ENCODE measurements at places on chromosomes 6 and 20.

DNA sequence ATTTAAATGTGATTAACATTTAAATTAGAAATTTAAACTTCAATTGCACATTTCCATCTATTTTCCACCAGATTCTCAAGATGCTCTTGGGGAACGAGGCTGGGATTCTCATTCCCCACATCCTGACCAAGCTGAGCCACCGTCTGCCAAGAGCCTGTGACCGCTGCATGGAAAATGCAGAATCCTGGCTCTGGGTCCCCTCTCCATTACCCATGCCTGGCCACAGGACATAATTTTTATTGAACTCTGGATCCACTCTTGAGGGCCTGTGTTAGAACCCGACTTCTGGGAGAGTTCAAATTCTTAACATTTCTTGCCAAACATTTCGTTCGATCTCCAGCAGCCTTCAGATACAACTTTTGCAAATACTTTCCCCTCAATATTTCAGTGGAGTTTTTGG is 201.6 kb upstream of the SNX9 start:
- no peak for DNase-seq

GRCh38 chr6:82000551-82000950 is 247.0 kb downstream of the IBTK start:
- DNase-seq = no peak

DNA sequence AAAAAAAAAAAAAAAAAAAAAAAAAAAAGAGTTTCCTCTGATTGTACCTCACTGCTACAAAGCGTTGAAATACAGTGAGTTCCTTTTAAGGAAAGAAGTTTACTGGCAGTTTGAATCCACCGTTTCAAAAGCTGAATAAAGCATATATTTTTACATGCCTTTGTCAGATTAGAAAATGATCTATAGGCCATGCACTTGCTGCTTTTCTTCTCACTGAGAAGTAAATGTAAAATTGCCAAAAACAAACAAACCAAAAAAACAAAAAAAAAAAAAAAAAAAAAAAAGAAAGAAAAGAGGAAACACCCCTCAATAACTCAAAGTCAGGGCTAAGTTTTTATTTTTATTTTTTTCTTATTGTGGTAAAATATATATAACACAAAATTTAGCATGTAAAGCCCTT is 81.9 kb downstream of the LYRM4 start:
- no peak for DNase-seq

DNA sequence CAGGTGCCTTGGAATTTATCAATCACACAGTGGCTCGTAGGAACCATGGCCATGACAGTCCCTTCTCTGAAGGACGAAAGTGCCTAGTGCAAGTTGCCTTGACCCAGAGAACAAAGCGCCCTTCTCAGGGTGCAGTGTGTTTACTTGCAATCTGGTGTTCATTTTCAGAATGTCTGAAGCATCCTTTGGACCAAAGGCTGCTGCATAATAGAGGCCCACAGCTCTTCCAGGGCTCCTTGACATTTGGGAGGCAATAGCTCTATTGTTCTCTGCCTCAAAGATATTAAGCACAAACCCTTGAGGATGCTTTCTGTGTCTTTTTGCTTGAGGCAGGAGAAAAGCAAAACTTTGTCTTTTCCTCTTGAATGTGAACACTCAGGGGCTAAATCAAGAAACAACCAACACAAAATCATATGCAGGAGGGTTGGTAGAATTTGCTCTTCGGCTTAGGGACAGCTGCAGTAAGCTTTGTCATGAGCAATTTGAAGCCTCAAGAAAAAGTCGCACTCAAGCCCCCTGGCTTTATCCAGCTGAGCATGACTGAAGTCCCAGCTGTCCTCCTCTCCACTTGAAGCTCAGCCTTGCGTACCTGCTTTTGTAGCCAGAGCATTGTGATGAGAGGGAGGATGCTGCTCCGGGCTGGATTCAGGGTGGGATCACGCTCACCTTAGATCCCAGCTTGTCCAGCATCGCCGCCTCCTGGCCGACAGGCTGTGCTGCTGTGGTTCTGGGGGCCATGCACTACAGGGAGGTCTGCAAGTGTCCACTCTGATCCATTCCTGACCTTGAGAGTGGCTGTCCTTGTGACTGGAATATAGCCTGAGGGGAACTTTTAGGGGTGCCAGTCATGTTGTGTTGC is 495.4 kb downstream of the CDH26 start:
- no peak for DNase-seq

- no peak for DNase-seq
Measured at GRCh38 chr6:148494226-148494625, 151.6 kb downstream of the SASH1 start.

DNA sequence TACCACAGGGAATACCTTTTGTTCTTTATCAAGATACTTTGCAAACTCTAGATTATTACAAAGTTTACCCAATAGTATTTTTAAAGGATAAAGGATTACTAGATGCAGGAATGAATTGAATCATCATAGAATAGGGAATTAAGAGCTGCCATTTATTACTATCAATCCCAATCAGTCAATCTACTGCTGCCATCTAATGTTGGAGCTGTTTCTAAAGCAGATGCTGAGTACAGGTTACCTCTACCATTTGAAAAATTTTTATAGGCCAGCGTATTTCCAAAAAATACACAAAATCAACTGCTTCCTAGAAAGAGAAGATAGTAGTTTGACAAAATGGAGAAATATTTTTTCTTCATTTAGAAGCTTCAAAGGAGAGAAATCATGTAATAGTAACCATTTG is 520.4 kb downstream of the ADGRB3 start:
- no peak for DNase-seq

DNA sequence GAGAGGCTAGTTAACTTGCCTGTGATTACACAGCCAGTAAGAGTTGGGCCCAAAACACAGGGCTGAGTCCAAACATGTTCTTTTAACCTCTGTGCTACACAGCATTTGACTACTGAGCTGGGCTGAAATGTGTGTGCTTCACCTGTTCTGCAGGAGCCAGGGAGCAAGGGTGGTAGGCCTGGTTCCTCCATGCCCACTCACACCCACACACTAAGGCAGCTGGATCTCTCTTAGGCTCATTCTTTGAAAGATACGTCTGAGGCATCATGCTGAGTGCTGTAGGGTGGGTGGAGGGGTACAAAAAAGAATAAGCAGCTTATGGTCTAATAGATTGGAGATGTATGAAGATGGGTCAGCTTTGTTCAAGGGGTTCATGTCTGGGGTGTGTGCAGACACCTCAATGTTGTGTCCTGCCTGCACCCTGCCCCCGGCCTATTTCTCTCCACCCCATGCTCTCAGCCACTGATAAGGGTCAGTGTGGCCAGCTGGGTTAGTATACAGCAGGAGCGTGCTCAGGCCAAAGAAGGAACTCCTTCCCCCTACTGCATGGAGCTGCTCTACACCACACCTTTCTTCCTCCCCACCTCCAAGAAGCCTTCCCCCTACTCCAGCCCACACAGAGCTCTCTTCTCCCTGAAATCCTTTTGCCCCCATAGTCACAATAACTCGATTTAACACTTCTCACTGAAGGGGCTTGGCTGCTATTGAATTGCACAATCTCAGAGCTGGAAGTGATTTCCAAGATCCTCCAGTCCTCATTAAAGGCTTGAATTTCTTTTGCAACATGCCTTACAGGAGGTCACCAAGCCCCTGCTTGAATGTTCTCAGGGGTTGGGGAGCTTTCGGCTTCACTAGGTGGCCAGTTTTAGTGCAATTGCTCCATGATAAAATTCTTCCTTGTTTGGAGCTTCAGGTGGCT is 3.4 kb downstream of the PPP2R5D start:
- DNase-seq = no peak

GRCh38 chr20:6855104-6855503 is 87.6 kb downstream of the BMP2 start:
- no peak for DNase-seq

GRCh38 chr6:3393836-3394202 is 63.0 kb downstream of the SLC22A23 start:
- no peak for DNase-seq

DNA sequence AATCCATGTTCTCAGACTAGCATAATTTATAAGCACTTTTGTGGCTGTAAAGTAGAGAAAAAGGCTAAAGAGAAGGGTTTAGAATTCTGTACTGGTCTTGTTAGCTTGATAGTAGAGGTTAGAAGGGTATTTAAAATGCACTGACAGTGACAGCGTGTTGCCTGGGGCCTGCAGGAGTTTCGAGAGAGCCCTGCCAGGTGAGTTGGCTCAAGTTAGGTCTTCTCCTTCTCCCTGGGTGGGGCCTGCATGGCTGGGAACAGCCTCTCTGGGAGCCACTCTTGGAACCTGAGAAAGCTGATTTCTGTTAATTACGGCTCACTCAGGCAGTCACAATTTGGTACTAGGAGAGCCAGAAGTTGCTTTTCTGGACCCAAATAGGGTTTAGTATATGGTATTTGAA is 103.7 kb downstream of the ARID1B start:
- DNase-seq = no peak

GRCh38 chr6:162581988-162582780 is 145.4 kb downstream of the PRKN start:
- DNase-seq = no peak

DNA sequence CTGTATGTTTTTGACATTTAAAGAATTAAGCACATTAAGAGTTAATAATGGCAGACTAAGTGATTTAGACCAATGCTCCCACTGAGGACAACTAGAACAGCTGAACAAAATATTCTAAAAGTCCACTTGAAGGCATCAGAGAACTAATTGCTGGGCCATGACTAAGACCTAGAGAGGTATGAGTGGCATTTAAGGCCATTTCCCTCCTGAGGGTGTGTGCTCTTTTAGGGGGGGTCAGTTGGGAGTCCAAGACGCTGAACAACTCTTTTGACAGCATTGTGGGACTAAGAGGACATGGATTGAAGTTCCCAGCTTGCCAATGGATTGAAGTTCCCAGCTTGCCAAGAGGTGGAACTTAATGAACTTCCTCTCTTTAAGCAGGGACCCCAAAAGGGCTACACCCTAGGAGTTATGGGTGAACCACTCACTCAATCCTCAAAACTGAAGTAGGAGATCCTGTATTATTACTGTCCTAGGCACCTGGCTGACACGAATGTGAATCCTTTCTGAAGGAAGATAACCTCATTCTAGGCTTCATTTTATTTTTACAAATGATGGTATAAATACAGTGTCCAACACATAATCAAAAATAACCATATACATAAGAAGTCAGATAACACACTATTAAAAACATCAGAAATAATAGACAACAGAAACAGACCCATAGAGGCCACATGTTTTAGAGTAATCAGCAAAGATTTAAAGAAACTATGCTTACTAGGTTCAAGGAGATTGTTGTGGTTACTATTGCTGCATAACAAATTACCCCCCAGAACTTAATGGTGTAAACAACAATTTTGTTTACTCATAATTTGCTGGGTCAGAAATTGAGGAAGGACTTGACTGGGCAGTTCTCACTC is 175.1 kb downstream of the VEGFA start:
- no peak for DNase-seq

GRCh38 chr20:32823078-32823477 is 3.3 kb downstream of the MAPRE1 start:
- DNase-seq = no peak

- DNase-seq = no peak
Measured at GRCh38 chr6:108227290-108227689, 33.5 kb downstream of the SNX3 start.

GRCh38 chr20:44642203-44643153 is 9.0 kb downstream of the ADA start:
- no peak for DNase-seq

Measured in stimulated activated CD8-positive, alpha-beta memory T cell treated with anti-CD3 and anti-CD28 coated beads, Interleukin-2, amount 100 ng/mL, for 1 hour (primary cell).